ENCODE measurements at places on chromosomes 1 and 21.

GRCh38 chr1:39890273-39890672 lies 7.0 kb upstream of the TRIT1 start:
- no peak for DNase-seq

GRCh38 chr1:230407351-230407750 lies 18.8 kb downstream of the PGBD5 start:
- no peak for DNase-seq

GRCh38 chr1:198391393-198392020 lies 149.0 kb downstream of the ATP6V1G3 start:
- DNase-seq, result no peak

DNA sequence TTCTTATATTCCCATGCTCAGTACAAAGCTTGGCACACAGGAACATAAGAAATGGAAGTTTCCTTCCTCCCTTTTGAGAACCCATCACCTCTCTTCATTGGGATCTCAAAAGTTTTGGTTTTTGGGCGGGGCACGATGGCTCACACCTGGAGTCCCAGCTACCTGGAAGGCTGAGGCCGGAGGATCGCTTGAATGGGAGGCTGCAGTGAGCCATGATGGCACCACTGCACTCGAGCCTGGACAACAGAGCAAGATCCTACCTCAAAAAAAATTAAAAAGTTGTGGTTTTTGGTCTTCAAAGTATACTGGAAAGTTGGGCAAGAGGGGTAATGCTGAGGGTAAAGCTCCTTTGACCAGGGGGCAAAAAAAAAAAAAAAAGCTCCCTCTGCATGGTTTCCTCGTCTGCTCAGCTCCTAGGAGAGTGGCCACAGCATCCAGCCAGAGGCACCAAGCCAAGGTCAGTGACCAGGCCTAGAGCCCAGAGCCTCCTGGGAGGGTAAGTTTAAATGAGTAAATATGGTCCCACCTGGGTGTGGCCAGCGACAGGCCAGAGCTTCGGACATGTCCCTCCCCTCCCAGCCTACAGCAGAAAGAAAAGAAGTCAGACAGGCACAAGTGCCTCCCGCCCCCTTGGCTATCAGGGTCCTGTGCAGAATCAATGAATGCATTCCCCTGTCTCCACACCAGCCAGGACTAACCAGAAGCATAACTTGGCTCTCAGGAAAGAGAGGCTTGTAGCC lies 5.0 kb downstream of the MEF2D start:
- no peak for DNase-seq
